ENCODE measurements at places on chromosomes 5 and 9.

- DNase-seq: peak; percentile 77
Measured at GRCh38 chr5:105952875-105953274, 1717.9 kb downstream of the EFNA5 start.

DNA sequence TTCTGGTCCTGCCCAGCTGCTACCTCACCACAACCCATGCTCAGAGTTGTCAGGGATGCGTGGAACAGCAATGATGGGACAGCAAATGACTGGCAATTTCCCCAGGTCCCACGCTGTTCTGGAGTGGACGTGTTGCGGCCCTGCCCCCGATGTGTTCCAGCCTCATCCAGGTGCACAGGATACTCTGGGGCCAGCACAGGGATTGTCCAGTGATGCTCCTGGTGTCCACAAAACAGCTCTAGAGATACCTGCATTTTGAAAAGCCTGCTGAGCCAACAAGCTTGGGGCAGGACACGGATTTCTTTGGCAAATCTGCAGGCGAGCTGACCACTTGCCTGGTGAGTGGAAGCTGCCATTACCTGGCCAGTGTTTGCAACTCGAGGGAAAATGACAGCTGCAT is 88.7 kb downstream of the ANKRD33B start:
- no peak for DNase-seq

DNA sequence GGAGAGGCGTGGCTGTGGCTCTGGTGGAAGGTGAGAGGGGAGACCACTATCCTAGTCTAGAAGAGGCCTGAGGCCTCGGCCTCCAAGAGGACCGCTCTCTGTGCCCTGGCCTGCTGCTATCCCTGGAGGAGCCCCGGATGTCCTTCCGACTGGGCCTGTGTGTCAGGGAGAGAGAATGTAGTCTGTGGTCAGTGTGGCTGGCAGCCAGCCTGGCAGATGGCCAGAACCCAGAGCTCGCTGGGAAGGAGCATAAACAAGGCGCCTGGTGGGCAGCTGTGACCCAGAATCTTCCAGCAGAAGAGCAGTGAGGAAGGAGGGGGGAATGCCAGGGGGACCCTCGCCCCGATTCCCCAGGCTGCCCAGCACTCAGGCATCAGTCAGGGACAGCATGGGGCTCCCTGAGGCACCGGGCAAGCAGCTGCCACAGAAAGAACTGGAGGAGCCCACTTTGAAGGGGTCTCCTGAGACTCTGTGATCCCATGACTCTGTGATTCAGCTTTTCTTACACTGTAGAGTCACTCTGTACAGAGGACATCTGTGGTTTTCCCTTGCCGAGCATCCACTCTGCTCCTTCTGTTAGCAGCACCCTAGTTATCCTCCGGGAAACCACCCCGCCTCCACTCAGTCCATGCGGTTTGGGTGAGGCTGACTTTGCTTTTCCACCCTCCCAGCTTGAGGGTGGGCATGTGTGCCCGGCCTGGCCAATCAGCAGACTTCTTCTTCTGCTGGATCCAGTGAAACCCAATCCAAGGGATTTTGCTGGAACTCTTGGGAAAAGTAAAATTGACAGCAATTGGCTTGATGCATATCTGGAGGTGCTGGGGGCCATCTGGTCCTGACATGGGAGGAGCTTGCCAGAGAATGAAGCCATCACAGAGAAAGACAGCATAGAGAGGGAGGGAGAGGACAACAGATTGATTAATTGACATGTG is 46.2 kb upstream of the PWWP2A start:
- DNase-seq: peak; percentile 99

DNA sequence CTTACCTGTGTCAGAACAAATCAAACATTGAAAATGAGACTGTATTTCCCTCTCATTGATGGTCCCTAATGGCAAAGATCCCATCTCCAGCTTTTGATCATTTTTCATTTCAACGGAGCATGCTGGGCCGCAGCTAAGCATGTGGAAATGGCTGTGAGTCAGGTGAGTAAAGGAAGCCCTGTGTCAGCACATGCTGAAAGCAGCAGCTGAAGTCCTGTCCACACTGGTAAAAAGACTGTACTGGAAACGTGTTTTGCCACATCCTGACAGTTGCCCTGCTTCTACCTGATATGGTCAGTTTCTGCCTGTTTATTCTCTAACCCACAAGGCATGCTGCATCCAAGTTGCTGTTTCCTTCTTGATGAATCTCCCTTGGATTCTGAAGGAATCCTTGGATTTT is 330.1 kb downstream of the EFNA5 start:
- DNase-seq: no peak

GRCh38 chr9:36870960-36871359 is 163.1 kb downstream of the PAX5 start:
- DNase-seq: no peak

GRCh38 chr9:81989700-81990099 is 1.1 kb downstream of the SPATA31D1 start:
- no peak for DNase-seq

DNA sequence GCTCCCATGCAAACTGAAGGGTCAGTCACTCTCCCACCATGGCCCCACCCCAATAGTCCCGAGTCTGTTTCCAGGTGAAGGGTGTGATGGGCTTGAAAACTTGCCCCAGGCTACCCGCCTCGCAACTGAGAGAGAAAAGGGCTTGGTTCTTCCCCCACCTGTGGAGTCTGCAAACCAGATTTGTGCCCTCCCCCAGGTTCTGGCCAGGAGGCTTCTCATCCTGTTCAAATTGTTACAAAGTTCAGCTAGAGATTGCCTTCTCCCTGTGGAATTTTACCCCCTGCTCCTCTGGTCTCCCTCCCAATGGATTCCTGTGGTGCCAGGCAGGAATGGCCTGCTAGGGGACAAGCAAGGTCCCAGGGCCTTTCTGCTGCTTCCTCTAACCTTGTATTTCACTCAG is 93.1 kb upstream of the ACO1 start:
- no peak for DNase-seq
